Osteoblast (primary cell): ENCODE measurements at places on chromosomes 12 and 14.

DNA sequence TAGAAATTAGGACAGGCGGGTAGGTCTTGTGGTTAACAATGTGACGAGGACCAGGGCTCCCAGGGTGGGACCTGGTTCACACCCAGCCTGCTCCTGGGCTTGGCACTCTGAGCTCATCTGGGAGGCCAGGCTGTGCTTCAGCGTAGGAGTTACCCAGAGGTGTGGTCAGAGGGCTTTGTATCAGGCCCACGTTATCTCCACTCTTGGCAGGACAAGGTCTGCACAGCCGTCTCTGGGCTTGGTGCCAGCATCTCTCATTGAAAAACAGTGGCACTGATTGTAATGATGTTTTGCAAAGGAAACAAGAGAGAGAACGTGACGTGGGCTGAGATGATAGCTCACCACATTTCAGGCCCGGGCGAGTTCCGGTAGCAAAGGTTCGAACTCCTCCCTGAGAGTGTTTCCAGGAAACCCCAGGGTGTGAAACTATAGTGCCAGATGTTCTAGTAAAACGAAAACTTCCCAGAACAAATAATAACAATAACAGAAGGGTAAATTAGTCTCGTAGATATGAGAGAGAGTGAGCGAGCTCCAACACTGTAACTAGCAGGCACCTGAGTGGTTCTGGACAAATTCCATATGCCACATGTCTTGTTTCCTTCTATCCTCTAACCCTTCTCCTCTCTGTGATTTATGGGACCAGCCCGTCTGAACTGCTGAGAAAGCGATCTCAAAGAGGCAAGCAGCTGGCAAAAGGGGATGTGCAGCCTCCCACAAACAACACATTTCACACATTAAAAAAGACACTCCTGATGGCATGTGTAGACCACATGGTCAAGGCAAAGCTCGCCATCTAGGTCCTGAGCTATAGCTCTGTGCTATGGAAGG lies 227.3 kb downstream of the KTN1 start:
- DNase-seq = no peak

DNA sequence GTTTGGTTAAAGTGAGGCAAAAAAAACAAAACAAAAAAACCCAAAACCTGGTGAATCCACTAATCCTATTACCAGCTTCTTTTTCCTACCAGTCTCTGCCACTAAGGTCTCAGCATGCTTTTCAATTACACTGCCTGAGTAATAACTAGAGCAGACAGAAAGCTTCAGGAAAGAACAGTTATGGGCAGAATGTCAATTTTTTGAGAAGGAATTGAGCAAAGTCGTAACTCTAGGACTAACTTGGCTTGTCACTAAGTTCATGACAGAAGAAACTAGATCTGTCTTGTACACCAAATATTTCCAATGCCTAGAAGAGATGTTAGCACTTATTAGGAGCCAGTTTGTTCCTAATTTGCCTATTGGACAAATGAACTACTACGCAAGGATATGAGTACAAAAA lies 148.8 kb upstream of the CNOT2 start:
- no peak for DNase-seq

DNA sequence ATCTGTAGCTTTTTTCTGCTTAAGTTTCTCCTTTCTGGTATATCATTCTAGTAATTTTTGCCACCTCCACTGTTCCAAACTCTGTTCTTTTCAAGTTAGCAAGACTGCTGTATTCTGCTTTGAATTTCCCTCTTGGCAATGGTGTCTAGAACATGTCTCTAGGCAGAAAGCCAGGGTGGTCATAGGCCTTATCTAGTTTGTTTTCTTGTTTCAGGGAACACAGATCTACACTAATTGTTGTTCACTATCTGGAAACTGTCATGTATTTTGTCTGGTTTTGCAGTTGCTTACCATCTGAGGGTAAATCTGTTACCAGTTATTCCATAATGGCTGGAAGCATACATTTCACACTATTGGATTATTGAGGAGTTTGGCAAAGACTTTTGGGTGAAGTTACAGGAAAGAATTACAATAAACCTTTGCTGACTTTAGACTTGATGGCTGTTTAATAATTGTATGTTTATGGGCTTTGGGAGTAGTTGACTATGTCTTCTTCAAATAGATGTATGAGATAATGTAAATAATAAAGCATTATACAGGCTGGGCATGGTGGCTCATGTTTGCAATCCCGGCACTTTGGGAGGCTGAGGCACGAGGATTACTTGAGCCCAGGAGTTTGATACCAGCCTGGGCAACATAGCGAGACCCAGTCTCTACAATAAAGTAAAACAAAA lies 41.4 kb downstream of the FUT8 start:
- no peak for DNase-seq

DNA sequence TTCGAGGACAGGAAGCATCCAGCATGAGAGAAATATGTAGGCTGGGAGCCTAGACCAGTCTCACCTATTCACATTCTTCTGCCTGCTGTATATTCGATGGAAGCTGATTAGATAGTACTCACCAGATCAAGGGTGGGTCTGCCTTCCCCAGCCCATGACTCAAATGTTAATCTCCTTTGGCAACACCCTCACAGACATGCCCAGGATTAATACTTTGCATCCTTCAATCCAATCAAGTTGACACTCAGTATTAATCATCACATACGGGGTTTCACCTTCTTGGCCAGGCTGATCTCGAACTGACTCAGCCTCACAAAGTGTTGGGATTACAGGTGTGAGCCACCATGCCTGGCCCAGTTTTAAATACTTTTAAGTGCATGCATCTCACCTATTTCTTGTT lies 30.5 kb upstream of the SLC10A1 start:
- no peak for DNase-seq

DNA sequence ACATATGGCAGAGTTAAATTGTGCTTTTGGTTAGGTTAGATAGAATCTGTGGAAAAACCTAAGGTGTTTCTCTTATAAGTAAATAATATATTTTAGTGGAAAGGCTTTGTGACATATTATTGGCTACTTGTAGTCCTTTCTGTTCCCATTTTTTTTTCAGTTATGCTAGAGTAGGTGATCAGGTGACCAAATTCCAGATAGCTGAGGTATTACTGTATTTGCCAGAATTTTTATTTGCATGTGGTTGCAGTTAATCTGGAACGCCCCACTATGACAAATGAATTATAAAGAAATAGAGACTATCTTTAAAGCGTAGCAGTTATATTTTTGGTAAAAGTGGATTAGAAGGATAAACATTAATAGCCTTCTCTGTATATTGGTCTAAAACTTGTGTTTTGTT lies 52.0 kb downstream of the ARHGAP5 start:
- peak; percentile 58 for DNase-seq

GRCh38 chr12:21647179-21647578 lies 10.5 kb downstream of the LDHB start:
- no peak for DNase-seq

DNA sequence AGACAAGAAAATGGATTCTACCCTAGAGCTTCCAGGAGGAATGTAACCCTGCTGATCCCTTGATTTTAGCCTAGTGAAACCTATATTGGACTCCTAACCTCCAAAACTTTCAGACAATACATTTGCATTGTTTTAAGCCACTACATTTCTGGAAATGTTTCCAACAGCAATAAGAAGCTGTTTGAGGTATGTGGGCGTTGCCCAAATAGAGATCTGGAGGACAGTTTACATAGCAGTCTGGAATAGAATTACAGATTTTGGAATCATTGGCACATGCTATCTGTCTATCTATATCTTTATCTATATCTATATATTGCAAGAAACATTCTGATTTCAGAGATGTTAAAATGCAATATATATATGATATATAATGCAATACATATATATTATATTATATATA lies 42.4 kb upstream of the EGLN3 start:
- DNase-seq = no peak

DNA sequence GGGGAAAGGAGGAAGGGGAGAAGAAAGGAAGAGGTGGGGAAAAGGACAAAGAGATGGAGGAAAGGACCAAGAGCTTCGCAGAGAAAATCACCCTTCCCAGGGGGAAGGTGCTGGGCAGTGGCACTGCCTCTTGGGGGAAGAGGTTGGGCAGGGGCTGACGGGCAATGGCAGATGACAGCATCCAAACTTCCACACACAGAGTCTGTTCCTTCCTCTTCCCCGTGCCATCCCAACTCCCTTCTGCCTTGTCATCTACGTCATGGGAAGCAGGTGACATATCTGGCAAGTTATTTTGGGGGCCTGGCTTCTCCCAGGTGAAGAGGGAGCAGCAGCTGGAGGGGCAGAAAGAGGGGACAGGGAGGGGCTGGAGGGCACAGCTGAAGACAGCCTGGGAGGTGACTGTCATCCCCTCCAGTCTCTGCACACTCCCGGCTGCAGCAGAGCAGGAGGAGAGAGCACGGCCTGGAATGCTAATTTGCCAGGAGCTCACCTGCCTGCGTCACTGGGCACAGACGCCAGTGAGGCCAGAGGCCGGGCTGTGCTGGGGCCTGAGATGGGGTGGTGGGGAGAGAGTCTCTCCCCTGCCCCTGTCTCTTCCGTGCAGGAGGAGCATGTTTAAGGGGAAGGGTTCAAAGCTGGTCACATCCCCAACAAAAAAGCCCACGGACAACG lies 43.9 kb upstream of the IQSEC3 start:
- DNase-seq = peak; percentile 34

- DNase-seq = peak; percentile 85
These were observed 80.8 kb upstream of the C12orf71 start for GRCh38 chr12:27163048-27163715.

- DNase-seq = peak; percentile 62
These were observed 7.9 kb upstream of the NAA25 start for GRCh38 chr12:112116232-112117060.

DNA sequence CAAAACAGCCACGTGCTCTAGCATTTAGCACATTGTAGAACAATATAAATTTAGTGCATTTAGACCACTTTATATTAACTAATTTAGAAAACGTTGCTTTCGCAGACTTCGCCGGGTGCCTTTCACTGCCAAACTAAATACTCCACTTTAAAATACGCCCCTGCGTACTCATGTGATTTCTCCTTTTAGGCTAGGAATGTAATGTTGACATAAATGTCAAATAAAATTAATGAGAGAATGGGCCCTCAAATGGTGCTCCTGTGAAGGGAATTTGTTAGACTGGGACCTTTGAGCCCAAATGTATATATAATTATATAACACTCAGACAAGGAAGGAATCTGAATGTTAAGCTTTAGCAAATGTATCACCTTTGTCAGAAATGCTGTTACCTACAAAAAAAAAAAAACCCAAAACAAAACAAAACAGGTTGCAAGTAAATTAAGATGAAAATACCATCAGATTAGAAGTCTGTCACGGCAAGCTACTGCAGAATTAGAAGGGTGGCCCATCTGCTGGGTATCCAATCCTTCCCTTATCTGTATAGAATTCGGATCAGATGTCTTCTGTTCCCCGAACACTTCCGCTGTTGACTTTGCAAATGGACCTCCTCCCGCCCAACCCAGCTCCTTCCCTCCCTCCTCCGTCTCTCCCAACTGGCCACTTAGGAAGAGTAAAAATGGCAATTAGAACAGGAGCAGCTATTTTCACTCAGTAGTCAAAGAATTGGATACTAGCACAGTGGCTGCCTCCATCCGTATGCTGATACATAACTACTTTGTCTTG lies 159.3 kb upstream of the FOXN3 start:
- DNase-seq = no peak

DNA sequence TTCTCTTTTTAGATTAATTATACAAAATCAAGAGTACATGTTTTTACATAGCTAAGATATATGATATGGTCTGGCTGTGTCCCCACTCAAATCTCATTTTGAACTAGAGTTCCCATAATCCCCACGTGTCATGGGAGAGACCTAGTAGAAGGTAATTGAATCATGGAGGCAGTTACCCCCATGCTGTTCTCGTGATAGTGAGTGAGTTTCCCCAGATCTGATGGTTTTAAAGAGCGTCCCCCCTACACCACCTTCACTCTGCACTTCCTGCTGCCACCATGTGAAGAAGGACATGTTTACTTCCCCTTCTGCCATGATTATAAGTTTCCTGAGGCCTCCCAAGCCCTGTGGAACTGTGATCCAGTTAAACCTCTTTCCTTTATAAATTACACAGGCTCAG lies 21.4 kb upstream of the DRAM1 start:
- DNase-seq = no peak

DNA sequence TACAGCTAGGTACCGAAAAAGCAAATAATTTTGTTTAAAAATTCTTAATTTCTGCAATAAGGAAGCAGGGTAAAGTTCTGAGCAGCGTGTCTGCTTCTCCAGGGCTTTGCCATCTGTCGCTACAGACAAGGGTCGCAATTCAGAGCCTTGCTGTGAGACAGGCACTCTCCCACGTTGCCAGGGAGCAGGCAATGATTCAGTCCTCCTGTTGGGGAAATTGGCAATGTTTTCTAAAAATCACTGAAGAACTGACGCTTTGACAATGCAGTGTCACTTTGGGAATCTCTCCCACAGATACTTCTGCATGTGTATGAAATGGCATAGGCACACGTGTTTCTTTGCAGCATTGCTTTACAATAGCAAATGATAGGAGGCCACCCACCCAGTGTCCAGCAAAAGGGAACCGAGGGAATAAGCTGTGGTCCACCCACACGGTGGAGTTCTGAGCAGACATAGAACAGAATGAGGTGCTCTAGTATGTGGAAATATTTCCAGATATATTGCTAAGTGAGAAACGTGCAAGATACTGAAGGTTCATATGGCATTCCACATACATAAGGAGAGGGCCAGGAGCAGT lies 16.0 kb upstream of the HIP1R start:
- no peak for DNase-seq

DNA sequence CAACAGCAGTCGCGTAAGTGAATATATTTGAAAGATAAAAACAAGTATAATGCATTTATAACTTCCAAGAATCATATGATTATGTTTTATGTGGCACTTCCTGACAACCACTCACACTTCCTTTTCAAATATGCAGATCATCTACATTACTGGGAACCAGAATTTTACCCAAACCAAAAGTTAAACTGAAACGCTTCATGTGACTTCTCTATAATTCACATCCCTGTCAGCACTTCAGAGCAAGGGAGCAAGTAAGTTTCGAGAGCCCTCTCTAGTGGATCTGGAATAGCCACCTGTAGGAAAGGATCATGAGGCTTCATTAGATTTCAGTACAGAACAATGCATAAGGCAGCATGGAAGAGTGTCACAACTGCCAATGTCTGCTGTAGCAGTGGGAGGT lies 13.7 kb upstream of the ALX1 start:
- DNase-seq = no peak

GRCh38 chr14:31449971-31450610 lies 7.2 kb downstream of the DTD2 start:
- peak; percentile 87 for DNase-seq

- no peak for DNase-seq
These were observed 25.4 kb downstream of the PPP4R3A start for GRCh38 chr14:91484744-91485143.

DNA sequence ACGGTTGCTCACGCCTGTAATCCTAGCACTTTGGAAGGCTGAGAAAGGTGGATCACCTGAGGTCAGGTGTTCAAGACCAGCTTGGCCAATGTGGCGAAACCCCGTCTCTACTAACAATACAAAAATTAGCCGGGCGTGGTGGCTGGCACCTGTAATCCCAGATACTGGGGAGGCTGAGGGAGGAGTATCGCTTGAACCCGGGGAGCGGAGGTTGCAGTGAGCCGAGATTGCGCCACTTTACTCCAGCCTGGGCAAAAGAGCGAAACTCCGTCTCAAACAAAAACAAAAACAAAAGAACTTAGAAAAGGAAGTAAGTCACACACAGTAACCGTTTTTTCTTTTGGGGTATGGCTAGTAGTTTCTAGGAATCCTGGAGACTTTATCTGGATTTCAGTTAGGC lies 1.7 kb upstream of the PALS1 start:
- DNase-seq = no peak
